ENCODE measurements at places on chromosomes 3 and 15.

DNA sequence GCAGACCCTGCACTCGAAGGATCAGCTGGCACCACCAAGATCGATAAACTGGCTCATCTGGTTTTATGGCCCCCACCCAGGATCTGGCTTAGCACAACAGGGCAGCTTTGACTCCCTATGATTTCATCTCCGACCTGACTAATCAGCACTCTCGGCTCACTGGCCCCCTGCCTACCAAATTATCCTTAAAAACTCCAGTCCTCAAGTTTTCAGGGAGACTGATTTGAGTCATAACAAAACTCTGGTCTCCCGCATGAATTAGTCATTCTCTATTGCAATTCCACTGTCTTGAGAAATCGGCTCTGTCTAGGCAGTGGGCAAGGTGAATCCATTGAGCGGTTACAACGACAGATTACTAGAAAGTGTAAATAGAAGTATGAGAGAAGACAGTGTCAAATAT, 521.9 kb upstream of the RGMA start:
- DNase-seq: no peak

- DNase-seq: no peak
These were observed 128.3 kb downstream of the MAP2K5 start for GRCh38 chr15:67670647-67671305.

- DNase-seq: no peak
These were observed 63.2 kb upstream of the ATP11B start for GRCh38 chr3:182729903-182730674.

DNA sequence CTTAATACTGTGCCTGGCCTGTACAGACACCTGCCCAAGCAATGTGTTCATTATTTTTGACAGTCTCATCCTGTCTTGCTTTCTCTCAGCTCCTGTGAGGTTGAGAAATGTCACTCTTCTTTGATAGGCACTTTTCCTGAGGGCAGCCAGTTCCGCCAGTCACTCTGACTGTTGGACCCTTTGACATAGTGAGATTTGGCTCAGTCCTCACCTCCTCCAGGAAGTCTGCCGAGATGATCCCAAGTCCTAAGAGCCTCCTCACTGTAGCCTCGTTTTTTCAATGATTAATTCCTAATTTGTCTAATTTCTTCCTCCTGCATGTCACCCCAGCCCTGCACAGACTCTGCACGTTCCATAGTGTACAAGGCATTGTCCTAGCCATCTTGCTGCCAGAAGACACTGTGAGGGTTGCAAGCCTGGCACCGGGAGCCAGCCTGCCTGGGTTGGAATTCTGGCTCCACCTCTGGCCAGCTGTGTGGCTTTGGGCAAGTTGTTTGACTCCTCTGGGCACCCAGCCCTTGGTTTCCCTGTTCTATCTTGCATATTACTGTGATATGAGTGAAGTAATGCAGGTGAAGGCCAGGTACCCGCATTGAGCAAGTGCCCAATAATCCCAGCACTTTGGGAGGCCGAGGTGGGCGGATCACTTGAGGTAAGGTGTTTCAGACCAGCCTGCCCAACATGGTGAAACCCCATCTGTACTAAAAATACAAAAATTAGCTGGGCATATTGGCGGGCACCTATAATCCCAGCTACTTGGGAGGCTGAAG, 24.3 kb downstream of the RPLP1 start:
- DNase-seq: no peak

- DNase-seq: no peak
These were observed 2.8 kb downstream of the MRAS start for GRCh38 chr3:138351151-138351550.

DNA sequence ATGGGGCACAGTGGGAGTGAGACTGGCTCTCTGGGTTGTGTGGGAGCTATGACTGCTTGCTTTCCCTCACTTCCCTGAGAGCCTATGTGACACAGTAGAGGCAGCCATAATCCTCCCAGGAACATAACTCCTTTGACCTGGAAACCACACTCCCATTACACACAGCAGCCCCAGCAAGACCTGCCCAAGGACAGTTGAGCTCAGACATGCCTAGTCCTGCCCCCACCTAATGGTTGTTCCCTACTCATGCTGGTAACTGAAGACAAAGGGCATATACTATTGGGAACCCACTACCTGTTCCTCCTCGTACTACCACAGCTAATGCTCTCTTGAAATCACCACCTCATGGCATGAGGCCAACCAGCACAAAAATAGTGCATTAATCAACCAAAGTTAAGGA, 550.4 kb upstream of the ARPP21 start:
- DNase-seq: no peak

GRCh38 chr3:80733522-80734176, 965.9 kb upstream of the ROBO1 start:
- DNase-seq: no peak

DNA sequence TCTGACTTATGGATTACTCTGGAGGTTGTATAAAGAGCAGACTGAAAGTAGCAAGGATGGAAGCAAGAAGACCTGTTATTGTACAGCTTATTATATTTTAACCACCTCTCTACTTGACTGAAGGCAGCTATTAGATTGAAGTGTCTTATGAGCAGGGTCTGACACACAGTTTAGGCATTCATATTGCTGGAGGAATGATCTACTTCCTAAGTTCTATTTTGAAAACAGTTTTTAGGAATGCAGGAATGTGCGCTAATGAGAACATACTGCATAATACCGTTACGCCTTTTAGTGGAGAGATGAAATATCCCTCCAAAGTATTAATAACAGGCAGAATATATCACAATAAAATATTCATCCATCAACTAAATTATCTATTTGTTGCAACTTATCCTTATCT, 193.3 kb downstream of the ISL2 start:
- DNase-seq: no peak

DNA sequence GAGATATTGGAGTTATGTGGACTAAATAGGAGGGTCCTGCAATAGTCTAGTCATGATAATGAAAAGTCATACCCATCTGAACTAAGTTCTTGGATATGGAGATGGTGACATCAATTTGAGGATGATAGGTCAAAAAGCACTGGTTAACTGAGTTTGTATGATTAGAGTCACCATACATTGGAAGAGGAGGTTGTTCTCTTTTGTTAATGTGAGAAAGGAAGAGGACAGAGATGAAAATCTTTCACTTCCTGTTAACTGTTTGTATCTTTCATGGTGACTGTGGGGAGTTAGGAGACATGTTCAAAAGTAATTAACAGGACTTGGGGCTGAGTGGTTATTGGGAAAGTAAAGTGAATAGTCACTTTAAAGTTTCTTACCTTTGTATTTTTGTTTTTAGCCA, 11.1 kb downstream of the TMEM62 start:
- no peak for DNase-seq

DNA sequence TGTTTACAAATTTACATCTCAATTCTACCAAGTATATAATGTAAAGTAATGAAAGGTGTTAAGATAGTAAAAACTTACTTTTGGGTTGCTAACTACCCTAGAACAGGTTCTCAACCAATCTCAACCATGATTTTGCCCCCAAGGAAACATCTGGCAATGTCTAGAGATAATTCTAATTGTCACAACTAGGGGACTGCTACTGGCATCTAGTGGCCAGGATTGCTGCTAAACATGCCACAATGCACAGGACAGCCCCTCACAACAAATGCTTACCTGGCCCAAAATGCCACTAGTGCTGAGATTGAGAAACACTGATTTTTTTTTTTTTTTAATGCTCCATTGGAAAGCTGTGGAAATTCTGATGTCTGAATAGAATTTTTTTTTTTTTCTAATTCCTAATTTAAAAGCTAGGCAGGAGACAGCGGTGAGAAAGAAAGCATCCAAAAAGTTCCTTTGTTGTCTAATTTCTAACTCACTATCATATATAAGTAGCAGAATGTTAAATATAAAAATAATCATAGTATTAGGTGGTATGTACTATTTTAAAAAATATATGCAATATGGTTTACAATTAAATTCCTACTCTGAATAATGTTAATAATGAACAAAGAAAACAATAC, 81.5 kb downstream of the TJP1 start:
- DNase-seq: no peak

DNA sequence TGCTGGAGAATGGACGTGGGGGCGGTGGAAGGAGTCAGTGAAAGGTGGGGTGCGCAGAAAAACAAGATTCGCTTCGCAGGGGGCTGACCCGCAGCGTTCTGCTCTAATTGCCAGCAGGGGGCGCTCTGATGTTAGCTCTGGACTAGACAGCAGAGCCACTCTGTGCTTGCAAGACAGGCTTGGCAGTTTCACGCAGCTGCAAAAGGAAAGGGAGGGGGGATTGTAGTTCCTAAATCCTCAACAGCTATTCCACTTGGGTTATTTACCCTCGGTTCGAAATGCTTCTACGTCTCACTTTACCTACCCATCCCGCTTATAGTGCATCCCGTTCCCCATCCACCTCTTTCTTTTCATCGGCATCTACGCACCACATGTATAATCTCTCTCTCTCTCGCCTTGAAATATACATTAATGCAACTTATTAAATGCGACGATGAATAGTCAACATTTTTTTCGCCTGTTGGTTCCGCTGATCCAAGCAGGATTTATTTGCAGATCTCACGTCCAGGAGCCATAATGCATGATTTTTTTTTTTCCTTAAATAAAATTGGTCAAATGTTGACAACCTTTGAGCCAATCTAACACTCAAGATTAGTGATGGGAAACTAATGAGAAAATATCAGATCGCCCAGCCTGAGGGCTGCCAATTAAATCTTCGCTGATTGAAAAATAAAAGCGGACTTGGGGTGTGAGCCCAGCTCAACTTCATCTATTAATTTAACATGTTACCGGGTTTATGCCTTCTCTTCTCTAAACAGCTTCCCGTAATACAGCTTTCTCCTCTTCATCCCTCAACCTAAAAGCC, 216.4 kb downstream of the MEIS2 start:
- DNase-seq: peak; percentile 82

- DNase-seq: no peak
These were observed 115.9 kb downstream of the VPS8 start for GRCh38 chr3:184927796-184928315.

DNA sequence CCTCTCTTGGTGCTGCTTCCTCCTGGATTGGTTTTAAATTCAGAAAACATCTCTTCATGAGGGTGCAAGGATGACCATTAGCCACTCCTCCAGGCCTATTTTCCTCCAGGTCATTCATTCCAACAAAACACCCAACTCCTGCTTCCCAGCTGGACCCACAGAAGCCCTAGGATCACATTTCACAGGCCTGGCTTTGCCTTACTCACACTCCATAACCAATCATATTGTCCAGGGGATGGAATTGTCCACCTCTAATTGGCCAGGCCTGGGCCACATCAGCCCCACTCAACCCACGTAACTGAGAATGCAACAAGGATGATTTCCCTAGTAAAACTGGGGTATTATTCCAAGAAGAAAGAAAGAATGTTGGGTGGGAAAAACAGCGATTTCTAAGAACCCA, 616.7 kb upstream of the SUCLG2 start:
- DNase-seq: no peak

GRCh38 chr3:44018926-44019325, 222.8 kb upstream of the TOPAZ1 start:
- no peak for DNase-seq

- no peak for DNase-seq
These were observed 291.2 kb upstream of the C2CD4B start for GRCh38 chr15:62456011-62456920.

GRCh38 chr3:182636646-182637045, 156.7 kb upstream of the ATP11B start:
- DNase-seq: no peak

DNA sequence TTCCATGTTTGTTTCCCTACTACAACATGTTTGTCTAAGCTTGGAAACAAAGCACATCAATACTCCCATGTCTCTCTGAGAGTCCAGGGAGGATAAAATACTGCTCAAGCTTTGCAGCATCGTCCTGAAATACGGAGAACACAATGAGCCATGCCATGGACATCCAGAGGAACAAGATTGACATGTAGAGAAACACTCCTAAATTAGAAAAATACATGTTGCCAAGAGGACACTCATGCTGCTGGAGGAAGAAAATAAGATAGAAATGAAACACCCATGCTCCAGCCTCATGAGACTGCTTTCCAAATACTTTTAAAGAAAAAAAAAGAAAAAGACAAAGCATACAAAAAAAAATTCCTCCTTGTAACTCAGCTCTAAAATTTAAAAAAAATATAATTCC, 387.0 kb downstream of the ERC2 start:
- DNase-seq: no peak

DNA sequence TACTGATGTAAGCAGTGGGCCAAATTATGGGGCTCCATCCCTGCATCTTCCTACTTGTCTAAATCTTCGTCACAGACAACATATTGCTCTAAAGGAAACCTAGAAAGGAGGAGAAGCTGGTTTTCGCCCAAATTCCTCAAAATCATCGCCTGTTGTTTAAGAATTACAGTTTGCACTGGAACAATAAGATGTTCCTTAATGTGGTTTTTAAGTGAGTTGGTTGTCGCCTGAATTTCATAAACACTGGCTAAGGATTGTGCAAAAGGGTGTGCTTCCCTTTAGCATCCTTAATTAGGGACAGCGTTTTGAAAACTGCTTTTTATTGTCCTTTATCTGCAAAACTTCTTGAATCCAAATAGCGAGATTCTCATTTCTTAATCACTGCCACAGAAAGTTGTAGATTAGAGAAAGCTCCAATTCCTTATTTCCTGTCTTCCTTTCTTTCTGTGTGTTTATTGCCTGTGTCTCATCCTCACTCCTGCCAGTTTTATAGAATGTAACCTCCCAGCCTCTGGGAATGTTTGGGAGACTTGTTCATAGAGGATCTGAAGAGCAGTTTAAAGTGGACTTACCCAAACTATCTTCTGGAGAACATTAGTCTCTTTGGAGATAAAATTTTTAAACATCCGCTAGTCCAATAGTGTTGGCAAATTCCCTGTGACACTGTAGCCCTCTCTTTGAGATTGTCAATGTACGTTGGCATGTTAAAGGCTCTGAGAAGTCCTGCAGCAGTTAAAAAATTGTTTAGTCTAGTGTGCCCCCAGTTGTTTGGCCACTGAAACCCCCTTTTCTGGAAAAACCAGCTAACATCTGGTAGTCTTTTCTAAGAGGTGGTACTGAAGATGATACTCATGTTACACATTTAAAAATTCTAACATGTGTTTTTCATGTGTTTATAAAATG, 50.4 kb downstream of the FLNB start:
- DNase-seq: no peak

DNA sequence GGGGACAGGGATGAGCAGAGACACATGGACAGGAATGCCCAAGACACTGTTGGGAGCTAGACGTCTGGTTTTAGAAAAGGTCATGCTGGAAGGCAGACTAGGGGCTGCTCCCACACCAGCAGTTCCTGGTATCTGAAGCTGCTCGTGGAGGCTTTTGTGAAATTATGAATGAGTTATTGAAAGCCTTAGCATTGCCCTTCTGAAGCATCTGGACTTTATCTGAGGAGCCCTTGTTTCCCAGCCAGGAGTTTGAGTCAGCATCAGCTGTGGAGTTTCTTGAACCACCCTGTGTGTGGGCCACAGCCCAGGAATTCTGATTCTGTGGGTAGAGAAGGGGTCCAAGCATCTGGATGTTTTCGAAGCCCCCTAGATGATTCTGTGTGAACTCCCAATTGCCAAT, 258.7 kb downstream of the SLCO3A1 start:
- no peak for DNase-seq

GRCh38 chr3:94183551-94183950, 120.7 kb downstream of the NSUN3 start:
- no peak for DNase-seq

DNA sequence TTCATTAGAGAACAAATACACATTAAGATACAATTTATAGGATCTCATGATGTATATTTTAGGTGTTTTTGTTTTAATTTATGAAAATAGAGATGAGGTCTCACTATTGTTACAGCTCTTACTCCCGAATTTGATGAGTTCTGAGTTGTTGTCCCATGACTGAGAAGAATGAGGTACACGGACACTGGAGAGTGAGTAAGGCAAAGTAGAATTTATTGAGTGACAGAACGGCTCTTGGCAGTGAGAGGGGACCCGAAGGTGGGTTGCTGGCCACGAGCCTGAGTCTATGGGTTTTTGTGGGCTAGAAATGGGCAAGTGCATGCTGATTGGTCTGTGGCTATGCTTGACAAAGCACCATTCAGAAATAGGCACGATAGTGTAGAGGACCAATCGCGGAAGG, 3.1 kb upstream of the RNF168 start:
- no peak for DNase-seq

All from left ventricle myocardium inferior (tissue), 1 donor.